H9 (cell line): ENCODE measurements at places on chromosomes 11 and 22. TPM values are rescaled to one million over a fixed set of nuclear protein-coding genes. Genes with fewer than 3 reads are reported as not detected.

DNA sequence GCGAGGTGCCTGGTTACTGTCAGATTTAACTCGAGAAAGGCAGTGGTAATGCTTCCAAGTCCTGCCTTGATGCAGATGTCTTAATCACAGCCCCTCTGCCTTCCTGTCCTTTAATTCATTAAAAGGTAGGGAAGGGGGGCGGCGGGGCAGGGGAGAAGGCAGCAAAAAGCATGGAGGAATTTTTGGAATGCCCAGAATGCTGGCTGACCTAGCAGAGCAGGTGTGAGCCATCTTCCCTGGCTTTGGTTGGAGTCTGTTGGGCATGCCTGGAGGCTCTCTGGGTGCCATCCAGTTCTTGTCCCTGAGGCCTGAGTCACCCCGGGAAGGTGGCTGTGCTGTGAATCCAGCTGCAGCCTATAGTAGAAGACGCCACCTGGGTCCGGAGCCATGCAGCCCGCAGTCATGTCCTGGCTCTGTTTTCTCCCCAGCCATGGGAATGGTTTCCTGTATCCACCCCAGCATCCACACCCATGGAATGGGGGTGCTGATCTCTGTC, 15.6 kb downstream of the KIAA1671 start:
- peak; percentile 94 for DNase-seq

DNA sequence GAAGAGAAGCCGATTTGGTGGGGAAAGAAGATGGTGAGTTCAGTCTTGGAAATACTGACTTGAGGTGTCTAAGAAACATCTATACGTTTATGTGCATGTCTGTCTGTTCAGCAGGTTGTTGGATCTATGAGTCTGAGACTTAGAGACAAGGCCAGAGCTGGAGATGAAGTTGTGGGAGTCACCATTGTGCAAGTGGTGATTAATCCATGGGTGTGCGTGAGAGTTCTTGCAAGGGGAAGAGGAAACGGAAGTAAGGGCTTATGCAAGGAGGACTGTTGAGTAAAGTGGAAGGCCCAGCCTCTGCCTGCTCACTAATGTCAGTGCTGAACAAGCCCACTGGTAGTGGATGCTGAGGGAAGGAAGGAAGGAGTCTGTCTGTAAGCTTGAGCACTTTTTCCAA, 9.7 kb downstream of the TMEM45B start:
- no peak for DNase-seq

DNA sequence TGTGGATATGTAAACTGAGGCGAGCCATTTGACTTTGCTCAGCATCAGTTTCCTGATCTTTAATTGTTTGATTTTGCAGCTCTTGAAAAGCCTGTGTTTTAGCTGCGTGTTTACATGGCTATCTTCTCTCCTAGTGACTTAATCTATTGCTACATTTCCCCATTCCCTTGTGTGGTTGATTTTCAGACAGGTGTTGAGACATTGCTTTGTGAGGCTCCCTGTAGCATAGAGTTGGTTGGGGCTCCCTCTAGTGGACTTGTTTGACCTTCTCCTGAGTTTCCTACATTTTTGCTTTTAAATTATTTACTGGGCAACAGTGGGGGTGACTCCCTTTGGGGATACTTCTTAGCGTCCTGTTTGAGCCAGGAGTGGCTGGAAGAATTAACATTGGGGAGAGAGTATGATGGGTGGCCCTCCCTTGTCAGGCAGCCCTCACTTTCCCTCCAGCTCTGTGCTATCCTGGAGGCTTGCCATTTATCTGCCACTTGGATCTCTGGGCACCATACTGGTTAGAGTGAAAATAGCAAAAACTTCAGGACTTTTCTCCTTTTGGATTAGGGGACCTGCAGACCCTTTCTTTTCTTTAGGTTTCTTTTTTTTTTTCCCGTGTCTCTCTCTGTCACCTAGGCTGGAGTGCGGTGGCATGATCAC, 9.2 kb upstream of the CBL start:
- DNase-seq, result peak; percentile 73

- DNase-seq, result no peak
Observed at GRCh38 chr11:46485856-46486443, 94.4 kb upstream of the CHRM4 start.

GRCh38 chr11:63478896-63479295, 12.1 kb downstream of the PLAAT5 start:
- DNase-seq, result peak; percentile 74

DNA sequence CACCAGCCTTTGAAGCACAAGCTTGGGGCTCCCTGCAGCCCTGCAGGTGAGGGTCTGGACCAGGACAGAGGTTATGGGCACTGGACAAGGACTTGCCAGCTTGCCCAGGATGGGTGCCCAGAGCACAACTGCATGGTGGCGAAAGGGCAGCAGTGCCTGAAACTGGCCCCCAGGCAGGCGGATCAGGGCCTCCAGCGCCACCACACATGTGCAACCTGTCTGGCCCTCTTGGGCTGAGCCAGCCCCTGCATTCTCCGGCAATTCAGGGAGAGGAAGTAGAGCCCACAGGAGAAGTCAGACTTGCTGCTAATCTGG, 18.8 kb downstream of the MB start:
- DNase-seq, result no peak

- no peak for DNase-seq
Observed at GRCh38 chr11:126423743-126424142, 68.3 kb downstream of the ST3GAL4 start.

DNA sequence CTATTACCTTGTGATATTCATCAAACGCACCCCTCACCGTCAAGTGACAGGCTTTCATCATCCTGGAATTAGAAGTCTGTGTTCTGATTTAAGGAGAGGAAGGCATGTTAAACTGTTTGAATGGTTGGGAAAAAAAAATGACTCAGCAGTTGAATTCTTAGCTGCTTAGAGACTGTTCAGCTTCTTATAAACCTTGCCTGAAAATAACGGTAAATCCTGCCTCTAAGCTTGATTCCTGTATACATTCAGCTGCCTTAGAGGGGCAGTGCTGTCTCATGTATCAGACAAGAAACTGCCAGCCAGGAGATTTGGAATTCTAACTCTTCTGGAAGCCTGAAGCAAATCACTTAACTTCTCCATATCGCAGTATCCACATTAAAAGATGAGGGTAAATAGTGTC, 437.4 kb downstream of the JRKL start:
- no peak for DNase-seq

GRCh38 chr11:130223291-130223971, 63.8 kb downstream of the ST14 start:
- no peak for DNase-seq

DNA sequence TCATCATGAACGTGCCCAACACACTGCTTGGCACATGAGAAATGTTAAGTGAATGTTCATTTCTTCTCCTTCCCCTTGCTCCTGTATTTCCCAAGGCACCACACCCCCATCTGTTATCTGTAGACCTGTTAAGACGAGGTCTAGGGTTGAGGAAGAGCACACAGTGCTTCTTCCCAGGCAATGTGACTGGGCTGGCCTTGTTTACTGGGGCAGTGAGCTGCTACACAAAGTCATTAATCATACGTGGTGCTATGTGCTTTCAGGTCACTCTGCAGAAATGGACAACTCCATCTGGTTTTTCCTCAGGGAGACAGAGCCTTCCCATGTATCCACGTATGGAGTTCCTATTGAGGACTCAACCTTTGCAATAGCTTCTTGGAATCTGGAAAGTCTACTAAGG, 118.7 kb downstream of the KCNC1 start:
- DNase-seq, result no peak

GRCh38 chr22:43488031-43488866, 76.4 kb downstream of the MPPED1 start:
- DNase-seq, result no peak

GRCh38 chr22:35375526-35375925, 5.4 kb upstream of the HMOX1 start:
- no peak for DNase-seq

GRCh38 chr11:108491936-108492335, 6.2 kb downstream of the POGLUT3 start:
- DNase-seq, result no peak

GRCh38 chr11:107851704-107852310, 6.8 kb downstream of the SLC35F2 start:
- DNase-seq, result no peak

DNA sequence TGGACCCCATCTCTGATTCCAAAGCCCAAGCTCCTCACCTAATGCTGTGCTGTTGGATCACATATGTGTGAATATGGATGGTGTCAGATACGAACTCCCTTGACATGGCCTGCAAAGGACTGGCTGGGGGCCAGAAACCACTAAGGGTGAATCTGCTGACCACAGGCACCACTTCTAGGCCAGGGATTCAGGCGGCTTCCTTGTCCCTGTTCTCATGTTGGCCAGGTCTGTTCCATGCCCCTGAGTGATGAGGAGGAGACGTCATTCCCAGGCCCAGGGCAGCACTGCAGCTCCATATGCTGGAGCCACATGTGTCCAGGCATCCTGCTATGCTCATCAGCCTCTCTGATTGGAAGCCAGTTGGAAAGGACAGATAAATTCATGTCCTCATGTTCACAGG, 130.0 kb upstream of the BDNF start:
- DNase-seq, result no peak

DNA sequence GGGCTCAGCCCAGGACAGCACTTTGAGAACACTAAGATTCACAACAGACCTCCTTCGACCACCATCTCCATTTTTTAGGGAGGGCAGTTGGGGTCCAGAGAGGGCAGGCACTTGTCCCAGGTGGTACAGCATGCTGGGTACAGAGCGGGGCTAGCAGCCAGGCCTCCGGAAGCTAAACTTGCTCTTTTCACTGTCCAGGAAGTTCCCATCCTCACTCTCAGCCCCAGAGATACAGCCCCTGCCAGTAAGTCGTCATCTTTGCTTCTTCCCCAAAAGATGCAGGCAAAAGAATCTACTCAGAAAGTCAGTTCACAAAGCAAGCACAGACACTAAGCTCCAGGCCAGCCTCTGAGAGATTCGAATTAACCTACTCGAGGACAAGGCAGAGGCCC, 6.7 kb upstream of the RAB3IL1 start:
- DNase-seq, result no peak

GRCh38 chr11:45850446-45850845, 3.2 kb downstream of the CRY2 start:
- DNase-seq, result no peak

GRCh38 chr11:41247621-41248020, 211.8 kb downstream of the LRRC4C start:
- DNase-seq, result no peak

- no peak for DNase-seq
Observed at GRCh38 chr11:99534812-99535211, 514.1 kb downstream of the CNTN5 start.

DNA sequence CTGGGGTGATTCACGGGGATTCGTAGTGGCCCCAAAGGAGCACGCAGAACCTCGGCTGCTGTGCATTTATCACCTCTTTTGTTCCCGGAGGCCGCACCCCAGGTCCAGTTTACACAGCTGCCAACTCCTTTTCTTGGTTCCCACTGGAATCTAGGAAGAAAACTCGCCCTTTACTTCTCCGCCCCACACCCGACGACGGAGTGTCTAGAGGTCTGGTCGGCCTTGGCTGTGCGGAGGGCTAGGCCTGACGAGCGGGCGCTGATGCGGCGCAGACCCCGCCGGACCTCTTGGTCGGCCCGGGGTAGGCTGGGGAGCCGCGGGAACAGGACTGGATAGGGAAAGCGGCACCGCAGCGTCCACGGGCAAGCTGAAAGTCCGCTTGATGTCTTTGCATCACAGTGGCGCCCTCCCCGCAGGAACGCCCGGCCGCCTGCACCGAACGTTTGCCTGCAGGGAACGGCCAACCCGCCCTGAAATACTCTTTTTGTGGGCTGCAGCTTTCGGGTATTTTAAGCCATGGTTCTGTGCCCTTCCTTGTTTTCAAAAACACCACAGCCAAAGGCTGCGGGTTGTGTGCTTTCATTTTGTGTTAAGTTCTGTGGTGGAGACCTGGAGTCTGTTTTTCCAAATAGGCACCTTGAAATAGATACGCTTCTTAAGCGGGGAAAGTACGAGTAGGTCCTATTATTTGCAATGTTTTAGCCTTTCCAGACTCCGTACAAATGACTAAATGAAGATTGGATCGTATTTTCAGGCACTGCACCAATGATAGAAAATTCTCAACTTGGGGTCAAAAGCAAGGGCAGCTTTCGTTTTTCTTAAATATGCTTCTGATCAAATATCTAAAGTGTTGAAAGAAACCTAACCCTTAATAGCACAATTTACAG, 829 bp upstream of the ZBED5 start:
- DNase-seq, result peak; percentile 70

- DNase-seq, result no peak
Observed at GRCh38 chr22:19853879-19854777, 546 bp downstream of the GNB1L start.

DNA sequence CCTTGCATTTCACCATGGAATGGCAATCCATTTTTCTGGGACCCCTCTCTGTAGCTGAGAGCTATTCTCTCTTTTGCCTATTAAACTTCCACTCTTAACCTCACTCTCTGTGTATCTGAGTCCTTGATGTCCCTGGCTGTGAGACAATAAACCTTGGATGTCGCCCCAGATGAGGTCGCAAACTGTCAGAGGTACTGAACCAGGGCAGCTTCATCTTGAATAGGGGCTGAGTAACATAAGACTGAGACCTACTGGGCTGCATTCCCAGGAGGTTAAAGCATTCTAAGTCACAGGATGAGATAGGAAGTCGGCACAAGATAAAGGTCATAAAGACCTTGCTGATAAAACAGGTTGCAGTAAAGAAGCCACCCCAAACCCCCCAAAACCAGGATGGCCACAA, 68.0 kb downstream of the RSF1 start:
- DNase-seq, result peak; percentile 31

DNA sequence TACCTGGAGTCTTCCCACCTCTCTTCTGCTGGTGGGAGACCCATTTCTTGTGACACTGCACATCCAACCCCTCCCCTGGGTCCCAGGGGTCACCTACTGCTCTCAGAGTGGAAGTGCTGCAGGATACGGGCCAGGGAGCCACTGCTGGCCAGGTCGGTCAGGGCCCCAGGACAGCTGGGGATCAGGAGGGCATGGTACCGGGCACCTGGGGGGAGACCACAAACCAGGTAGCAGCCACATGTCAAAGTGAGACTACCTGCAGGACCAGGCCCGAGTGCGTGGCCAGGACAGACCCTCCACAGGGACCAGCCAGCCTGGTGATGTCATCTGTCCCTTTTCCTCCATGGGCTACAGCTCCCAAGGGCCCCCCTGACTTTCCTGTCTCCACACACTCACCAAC, 3.9 kb downstream of the GATD1 start:
- DNase-seq, result no peak

GRCh38 chr11:57364851-57365660, 15.9 kb downstream of the PRG3 start:
- DNase-seq, result peak; percentile 70

- no peak for DNase-seq
Observed at GRCh38 chr11:132909021-132909606, 623.2 kb downstream of the OPCML start.

- no peak for DNase-seq
Observed at GRCh38 chr11:8332196-8332595, 68.5 kb upstream of the LMO1 start.

GRCh38 chr22:36726007-36726380, 22.4 kb upstream of the CACNG2 start:
- DNase-seq, result no peak

The FAR1 gene
- 72.5 and 77.0 TPM in 2 replicates for total RNA-seq

The DBX1 gene
- total RNA-seq, result 0.15 TPM in 1 of 2 replicates, not detected in the other

The DEFB131B gene
- not detected in 2 replicates for total RNA-seq

The HORMAD2 gene
- not detected in 2 replicates for total RNA-seq

The OR56A1 gene
- 0.07 TPM in 2 replicates for total RNA-seq

The PDE2A gene
- 3.4 and 4.3 TPM in 2 replicates for total RNA-seq

The ZNF215 gene
- 18.0 and 18.2 TPM in 2 replicates for total RNA-seq

The MRGPRD gene
- total RNA-seq, result not detected in 2 replicates

The PRG3 gene
- total RNA-seq, result not detected in 2 replicates

The SYT13 gene
- 4.3 and 6.0 TPM in 2 replicates for total RNA-seq

The CSRP3 gene
- total RNA-seq, result not detected in 2 replicates

The SELENOM gene
- total RNA-seq, result 18.6 and 20.1 TPM in 2 replicates

The HPS4 gene
- total RNA-seq, result 24.4 and 26.2 TPM in 2 replicates

The DUSP8 gene
- total RNA-seq, result 3.2 and 4.4 TPM in 2 replicates

The SCO2 gene
- 3.3 and 3.4 TPM in 2 replicates for total RNA-seq

The OR51B5 gene
- not detected in 2 replicates for total RNA-seq

The SLC17A6 gene
- not detected in 2 replicates for total RNA-seq
